ENCODE measurements at places on chromosomes 4 and X. TPM values are rescaled to one million over a fixed set of nuclear protein-coding genes. Genes with fewer than 3 reads are reported as not detected.

Gene ZNF141
- total RNA-seq: 3.7 TPM

Gene SPATA4
- 0.07 TPM for total RNA-seq

Gene EDA
- total RNA-seq: 0.76 TPM

Gene S100G
- total RNA-seq: not detected

Gene RIBC1
- 0.74 TPM for total RNA-seq

Gene KIT
- not detected for total RNA-seq

Gene SERPINA7
- not detected for total RNA-seq

Gene SOX3
- total RNA-seq: not detected

Gene ITIH6
- total RNA-seq: not detected

Gene FAM47C
- not detected for total RNA-seq

Gene NUP62CL
- total RNA-seq: 18.1 TPM

Gene PAGE5
- not detected for total RNA-seq
